ENCODE measurements at places on chromosomes 1 and 21.

GRCh38 chr1:8463144-8463927 lies 145.4 kb downstream of the SLC45A1 start:
- DNase-seq, result peak; percentile 65

GRCh38 chr1:8447616-8448150 lies 129.8 kb downstream of the SLC45A1 start:
- DNase-seq, result no peak

DNA sequence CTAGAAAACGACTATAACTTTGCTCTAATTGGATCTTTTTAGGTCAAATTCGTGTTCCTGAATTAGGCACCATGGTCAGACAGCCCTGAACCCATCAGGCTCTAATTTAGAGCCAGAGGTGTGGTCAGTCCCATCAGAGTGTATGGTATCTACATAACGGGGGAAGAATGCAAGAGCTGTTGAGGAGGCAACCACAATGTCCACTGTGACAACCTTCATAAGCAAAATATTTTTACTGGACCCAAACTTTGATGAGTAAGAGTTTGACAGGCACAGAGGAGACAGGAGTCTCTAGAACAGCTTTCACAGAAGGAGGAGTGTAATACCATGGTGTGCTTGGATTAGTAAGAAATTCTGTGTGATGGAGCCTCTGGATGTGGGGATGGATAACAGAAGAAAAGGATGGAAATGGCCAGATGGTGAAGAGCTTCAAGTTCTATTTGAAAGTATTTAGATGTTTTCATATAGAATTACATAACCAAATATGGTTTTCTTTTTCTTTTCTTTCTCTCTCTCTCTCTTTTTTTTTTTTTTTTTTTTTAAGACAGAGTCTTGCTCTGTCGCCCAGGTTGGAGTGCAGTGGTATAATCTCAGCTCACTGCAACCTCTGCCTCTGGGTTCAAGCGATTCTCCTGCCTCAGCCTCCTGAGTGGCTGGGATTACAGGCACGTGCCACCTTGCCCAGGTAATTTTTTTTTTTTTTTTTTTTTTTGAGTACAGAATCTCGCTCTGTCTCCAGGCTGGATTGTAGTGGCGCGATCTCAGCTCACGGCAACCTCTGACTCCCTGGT lies 24.9 kb downstream of the UBE2U start:
- no peak for DNase-seq

DNA sequence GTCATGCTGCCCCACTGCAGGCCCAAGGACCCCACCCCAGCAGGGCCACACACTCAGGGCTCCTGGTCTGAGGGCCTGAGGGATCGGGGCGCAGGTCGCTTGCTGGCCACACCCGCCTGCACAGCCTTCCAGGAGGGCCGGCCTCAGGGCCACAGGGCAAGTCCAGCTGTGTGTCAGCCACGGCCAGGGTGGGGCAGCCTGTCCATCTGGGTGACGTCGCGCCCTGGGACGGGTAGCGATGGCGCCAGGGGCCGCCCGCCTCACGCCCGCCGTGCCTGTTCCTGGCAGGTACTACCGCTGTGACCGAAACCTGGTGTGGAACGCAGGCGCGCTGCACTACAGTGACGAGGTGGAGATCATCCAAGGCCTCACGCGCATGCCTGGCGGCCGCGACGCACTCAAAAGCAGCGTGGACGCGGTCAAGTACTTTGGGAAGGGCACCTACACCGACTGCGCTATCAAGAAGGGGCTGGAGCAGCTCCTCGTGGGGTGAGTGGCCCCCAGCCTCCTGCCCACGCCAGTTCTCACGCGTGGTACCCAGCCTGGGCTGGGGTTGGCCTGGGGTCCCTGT lies 2.5 kb downstream of the COL6A1 start:
- DNase-seq, result no peak

- DNase-seq, result no peak
Measured at GRCh38 chr21:39176271-39176709, 7.0 kb downstream of the PSMG1 start.

DNA sequence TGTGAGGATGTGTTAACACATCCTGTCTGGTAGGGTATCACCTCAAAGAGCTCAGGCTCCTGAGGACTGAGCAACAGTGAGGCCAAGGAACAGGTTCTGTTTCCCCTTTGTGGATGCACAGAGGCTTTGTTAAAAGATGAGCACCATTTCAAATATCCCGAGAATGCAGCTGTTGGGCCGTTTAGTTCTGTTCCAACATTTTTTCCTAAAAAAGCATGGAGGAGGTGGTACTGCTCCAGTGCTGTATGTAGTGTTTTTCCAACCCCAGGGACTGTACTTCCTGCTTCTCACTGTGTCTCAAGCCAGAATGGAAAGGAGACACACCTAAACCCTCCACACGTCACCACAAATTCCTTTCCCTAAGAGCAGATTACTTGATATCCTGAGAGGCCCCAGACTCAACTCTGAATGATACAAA lies 53.8 kb upstream of the BCL10 start:
- DNase-seq, result no peak

DNA sequence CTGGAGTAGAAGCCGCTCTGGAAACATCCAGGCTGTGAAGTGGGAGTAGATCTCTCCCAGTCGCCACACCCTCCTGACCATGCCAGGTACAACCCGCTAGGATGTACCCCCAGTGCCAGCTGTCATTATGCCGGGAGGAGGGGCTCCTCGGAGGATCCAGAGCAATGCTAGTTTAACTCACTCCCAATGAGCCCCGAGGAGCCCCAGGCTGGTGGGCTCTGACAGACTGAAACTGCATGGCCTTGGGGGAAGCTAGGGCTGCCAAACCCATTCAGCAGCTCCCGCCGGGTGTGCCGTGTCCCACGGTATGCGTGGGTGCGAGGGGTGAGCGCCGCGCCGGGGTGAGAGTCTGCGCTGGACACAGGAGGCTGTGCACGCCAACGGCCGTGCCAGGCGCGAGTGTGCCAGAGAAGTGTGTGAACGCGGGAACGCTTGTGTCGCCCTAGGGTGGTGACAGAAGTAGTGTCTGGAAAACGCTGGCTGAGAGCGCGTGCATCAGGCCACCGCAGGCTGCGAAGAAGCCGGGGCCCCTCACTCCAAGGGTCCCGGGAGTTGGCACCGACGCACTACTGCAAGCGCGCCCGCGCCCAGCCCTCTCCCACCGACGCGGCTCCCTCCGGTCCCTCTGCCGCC lies 177.1 kb upstream of the EDN2 start:
- DNase-seq, result peak; percentile 35

DNA sequence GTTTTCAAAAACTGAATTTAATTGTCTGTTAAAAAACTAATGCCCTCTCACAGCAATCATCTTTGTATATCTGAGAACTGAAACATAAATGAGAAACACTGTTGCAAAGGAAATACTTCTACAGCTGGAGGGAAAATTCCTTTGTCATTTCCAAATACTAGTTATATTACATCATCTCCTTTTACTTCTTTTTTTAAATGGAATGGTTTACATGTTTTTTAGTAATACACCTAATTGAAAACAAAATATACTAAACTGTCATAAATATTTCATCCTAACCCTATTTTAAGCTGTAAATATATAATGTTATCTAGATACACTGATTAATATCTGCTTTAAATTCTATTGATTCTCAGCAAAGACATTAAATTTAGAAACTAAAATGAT lies 19.1 kb downstream of the CDC42BPA start:
- no peak for DNase-seq

GRCh38 chr1:240619906-240620621 lies 8.1 kb upstream of the GREM2 start:
- no peak for DNase-seq

GRCh38 chr1:172745014-172745413 lies 86.1 kb downstream of the FASLG start:
- DNase-seq, result peak; percentile 41

DNA sequence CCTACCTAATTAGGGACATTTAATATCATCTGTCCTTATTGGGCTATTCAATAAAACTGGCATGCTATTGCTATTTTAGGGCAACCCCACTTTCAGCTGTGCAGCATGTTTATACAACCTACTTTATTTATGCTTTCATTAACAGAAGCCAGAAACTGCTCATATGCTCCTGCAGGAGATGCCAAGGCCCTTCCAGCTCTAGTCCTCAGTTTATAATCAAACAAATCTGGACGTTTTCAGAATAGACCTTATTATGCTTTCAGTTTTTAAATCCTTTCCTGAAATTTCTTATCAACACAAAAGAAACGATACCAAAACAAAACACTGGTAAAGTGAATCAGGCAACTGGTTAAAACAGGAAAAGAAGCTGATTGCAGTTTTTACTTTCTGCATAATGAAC lies 53.2 kb downstream of the PTGS2 start:
- DNase-seq, result no peak

- no peak for DNase-seq
Measured at GRCh38 chr1:201014816-201015200, 8.7 kb downstream of the KIF21B start.

DNA sequence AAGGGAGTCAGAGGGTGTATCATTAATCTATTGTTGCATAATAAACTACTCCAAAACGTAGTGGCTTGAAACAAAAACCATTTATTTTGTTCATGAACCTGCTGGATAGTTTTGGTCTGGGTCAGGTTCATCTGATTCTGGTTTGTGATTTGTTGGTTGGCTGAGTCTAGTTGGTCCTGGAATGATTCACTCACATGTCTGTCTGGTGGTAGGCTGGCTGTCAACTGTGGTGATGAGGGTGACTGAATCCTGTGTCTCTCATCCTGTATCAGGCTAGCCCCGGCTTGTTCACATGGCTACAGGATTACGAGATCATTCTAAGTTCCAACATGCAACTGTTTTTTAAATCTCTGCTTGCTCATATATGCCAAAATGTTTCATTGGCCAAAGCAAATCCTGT lies 22.5 kb upstream of the SIKE1 start:
- no peak for DNase-seq

- DNase-seq, result peak; percentile 33
Measured at GRCh38 chr1:54549181-54549924, 1.3 kb downstream of the ACOT11 start.

GRCh38 chr1:54051933-54052430 lies 1.0 kb downstream of the TMEM59 start:
- no peak for DNase-seq

DNA sequence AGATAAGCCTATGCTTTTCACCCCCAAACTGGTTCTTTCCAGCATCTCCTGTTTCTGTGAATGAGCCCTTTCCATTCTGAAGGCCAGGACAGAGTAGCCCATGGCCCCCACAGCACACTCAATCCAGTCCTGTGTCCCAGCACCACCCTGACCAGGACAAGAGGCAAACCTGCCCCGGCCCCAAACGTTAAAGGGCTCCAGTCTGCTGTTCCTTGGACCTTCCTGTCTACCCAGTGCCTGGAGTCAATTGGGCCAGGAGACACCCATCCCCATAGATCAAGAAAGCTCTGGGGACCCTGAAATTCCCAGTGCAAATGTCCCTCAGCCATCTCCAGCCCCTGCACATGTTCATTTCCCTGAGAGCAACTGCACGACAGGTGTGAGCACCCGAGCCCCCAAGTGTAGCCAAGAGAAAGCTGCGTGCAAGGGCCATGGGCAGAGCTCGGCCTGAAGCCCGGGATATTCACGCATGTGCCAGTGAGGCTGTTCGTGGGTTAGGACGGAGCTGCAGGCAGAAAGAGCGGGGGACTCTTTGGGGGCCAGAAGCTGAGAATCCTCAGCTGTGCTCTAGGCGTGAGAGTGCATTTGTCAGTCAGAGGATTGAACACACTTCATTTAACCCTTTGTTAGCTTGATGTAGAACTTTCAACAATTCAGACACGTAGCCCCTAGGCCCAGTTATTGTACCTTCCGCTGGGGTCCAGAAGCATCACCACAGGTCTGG lies 4.2 kb upstream of the RIPK4 start:
- no peak for DNase-seq

DNA sequence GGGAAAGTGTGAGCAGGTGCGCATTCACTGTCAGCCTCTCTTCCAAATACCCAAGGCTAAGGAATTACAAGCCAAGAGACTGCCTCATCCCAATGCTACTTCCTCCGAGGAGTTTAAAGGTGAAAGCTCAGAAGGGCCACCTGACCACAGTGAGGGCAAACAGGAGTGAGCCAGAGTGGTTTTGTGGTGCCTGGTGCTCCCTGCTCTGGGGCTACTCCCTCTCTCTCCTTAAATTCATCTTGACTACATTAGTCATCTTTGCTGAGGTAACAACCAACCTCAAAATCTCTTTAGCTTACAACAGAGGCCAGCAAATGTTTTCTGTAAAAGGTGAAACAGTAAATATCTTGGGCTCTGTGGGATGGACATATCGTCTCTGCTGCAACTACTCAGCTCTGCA lies 14.2 kb upstream of the ZBTB8A start:
- DNase-seq, result no peak

GRCh38 chr1:88685259-88685620 lies 1.2 kb downstream of the PKN2 start:
- DNase-seq, result peak; percentile 14

GRCh38 chr1:162950187-162950586 lies 89.2 kb upstream of the CCDC190 start:
- no peak for DNase-seq

GRCh38 chr1:179575497-179576314 lies at the start of gene NPHS2:
Gene NPHS2, minus strand, starts transcription at chr1:179575948. Its CDS starts 84 bp downstream, at chr1:179575864.
- DNase-seq, result no peak

- DNase-seq, result no peak
Measured at GRCh38 chr21:39484711-39485276, 33.0 kb downstream of the SH3BGR start.

GRCh38 chr1:108045460-108045859 lies 80.5 kb upstream of the VAV3 start:
- DNase-seq, result no peak

DNA sequence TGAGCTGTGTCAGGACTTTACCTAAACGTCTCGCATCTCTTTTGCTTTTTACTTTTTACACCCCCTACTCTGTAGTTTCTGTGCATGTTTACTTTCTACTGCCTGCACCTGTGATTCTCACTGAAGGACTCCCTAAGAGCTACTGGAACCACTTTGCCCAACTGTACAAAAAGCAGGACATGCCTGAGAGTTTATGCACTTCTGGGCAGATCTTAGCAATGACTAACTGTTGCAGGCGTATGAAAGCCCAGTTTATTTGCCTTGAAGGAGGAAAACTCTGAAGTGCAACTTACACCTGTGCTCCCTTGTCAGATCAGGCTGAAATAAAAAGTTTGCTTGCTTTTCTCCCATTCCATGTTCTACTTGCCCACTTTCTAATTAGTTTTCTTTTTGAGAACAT lies 467.0 kb upstream of the USP24 start:
- DNase-seq, result no peak

Data from globus pallidus (tissue), 1 donor.